ENCODE measurements at places on chromosomes 2 and 18.

DNA sequence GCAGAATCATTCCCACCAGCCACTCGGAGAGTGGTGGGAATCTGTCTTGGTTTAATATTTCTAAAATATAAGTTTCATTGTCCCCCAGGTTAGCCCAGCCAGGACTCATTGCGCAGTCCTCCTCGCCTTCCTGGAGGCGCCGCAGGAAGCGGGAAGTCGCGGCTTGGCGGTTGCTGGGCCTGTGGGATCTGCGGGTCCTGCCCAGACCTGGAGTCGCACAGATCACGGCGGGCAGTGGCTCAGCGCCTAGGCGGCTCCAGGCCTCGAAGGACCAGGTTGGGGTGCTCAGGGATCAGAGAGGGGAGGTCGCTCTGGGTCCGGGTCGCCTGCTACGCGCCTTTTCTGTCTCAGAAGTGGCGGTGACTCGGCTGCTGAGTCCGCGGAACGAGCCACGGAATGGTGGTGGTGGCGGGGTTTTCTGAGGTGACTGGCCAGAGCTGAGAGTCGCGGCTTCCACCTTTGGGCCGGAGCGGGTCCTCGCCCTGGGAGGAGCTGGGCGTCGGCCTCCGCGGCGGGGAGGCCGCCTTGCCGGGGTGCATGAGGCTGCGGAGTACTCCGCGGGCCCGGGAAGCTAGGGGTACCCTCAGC lies 2.6 kb downstream of the HOXD3 start:
- no peak for DNase-seq

DNA sequence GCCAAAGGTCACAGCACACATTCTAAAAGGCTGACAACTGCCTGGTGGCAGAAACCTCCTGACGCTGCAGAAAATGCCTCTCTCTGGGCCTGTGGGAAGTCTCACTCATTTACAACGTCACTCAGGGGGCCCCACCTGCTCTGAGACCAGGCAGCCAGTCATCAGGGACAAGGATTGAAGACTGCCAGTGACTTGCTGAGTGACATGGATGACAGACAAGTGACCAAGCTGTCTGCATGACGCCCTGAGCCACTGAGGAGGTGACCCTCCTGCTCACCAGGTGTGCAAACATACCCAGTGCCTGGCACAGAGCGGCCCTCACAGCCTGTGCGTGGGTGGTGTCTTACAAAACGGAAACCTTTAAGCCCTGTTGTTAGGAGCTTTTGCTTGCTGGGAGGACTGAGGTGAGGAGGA lies 392.4 kb downstream of the TNS1 start:
- no peak for DNase-seq

DNA sequence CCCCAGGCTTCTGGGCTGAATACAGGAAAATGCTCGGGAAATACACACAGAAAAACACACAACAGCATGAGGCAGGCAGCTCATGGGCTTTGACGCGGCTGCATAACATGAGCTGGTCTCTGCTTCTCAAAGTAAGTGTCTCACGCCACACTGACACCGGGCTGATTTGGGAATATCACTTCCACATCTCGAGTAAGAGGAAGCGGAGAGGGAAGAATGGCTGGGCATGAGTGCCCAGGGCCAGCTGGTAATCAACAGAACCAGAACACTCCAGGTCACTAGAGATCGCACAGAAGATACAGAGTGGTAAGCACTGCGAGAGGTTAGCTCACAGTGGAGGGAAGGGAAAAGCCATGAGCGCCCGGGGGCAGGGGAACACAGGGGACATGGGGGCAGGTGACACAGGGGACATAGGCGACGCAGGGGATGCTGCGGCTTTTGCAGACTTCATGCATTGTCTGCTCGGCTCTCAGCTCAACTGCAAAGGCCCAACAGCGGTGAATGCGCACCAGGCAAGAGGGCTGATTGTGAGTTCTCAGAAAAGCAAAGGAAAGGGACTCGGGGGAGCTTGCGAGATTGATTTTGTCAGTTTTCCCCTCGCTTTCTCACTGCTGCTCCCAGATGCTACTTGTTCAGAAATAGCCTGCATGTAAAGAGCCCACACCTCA lies 141.4 kb downstream of the MBP start:
- no peak for DNase-seq

- no peak for DNase-seq
Measured at GRCh38 chr2:38700113-38700785, 34.3 kb downstream of the GALM start.

DNA sequence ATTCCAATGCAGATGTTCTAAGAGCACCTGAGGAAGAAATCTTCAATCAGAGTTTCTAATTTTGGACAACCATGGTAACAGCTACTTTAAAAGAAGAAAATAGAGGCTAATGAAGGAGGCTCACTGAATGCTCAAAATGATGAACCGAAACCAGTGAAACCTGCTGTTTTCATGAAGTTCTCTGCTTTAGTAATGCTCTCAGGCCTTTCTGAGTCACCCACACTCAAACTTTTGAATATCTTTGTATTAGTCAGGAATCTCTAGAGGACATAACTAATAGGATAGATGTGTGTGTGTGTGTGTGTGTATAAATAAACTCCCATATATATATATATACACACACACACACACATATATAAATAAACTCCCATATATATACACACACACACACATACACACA lies 76.9 kb upstream of the RIT2 start:
- no peak for DNase-seq

DNA sequence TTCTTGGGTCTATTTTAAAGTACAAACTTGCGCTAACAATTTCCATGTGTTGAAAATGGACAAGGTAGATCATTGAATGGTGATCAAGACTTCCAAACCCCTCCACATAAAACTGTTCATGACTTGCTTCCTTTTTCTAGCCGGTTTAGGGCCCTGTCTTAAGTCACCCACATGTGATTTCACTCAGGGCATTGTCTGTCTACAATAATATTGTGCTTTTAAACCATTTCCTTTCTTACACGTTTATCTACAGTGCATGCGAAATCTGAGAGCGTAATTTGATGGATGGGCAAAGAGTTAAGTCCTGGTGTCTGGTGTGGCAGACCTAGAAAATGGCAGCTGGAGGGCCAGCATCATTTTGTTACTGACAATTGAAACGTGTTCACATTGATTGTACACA lies 2.0 kb upstream of the ZNF516 start:
- DNase-seq = peak; percentile 34

- DNase-seq = no peak
Measured at GRCh38 chr2:102110596-102111334, 31.8 kb upstream of the IL1R1 start.

DNA sequence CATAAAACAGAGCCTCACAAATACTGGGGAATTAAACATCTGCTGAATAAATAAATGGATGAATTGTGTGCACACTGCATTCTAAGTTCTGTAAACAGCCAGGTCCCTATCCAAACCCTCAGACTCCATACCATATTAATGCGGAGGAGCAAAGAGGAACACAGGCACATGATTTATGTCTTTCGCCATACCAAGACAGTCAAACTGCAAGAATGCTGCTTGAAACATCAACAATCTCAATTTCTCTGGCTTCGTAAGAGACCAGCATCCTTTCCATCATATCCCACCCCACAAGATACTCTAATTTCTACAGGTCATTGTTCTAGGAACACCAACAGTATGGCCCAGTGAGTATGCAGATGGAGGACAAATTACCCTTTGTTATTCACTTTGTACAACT lies 15.0 kb downstream of the KANSL3 start:
- no peak for DNase-seq

GRCh38 chr2:42951263-42951938 lies 159.0 kb upstream of the HAAO start:
- no peak for DNase-seq

DNA sequence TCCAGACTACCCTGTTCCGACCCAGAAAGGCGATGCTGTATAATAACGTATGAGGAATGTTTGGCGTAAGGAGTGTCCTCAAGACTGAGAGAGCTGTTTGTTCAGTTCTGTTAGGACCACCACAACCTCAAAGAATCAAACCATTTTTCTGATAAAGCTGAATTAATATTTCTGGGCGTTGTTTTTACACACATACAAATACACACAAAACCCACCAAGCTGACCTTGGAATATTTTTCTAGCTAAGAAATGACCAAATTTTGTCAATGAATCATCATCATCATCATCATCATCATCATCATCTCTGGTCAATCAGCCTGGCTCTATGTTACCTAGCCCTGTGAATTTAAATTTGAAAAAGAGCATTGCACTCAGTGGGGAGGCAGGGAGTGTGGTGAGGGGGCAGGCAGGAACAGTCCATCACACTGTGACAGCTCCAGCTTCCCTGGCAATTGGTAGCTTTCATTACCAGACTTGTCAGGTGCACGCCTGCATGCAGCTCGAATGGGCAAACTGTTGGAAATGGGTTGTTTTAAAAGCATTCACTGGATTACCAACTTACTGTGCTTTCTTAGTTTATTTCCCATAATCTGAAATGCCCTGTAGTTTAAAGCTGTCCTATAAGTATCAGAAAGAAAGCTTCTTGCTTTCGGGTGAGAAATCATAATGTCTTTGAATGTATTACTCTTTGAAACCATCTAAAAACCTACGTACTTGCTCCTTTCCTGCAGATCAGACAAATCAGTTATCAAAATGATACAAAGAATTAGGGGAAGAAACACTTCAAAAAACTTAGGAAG lies 6.9 kb upstream of the POU3F3 start:
- no peak for DNase-seq

- no peak for DNase-seq
Measured at GRCh38 chr18:26803643-26804042, 61.9 kb downstream of the AQP4 start.

GRCh38 chr2:181300600-181301291 lies 156.4 kb upstream of the ITGA4 start:
- DNase-seq = no peak

DNA sequence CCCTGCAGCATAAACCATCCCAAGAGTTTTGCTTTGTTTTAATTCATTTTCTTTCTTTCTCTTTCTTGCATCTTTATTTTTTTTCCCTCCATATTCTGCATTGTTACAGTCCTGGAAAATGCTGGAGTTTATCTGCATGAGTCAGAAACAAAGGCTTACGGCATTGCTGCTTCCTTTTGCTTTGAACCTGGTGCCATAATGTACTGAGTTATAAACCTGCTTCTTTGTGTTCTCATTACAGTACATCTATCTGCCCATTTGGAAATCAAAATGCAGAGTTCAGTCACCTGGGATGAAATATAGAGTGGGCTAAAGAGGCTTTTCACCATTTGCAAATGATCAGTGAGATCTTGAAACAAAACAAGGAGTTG lies 1009.2 kb upstream of the FANCL start:
- no peak for DNase-seq

DNA sequence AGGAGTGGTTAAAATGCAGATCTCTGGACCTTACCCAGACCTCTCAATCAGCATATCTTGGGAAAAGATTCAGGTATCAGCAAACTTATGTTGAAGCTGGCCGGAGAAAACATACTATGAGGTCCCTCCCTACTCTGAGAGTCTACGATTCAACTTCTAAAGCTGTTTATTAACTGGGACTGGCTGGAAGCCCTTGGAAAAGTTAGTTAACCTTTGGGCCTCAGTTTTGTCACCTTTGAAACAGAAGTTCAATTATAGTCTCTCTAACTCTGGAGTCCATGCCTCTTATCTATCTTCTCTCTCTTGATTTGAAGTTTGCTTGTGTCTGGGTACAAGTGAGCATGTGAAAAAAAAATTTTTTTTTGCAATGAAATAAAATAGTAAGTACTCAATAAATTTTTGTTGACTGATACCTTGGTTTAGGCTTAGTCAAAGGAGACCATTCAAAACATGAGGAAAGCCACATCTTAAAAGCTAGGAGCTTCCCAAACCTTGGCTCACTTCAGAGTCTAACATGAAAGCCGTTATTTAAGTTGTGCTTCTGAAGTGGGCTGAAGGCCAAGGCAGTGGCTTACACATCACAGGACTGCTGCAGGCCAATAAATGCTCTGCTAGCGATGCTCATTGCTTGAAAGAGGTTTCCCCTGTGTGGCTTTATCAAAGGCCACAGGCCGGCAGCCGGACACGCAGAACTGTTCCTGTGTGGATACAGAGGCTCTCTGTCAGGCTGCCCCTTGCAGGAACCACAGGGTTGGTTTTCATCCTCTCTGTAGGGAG lies 110.6 kb upstream of the FAM136A start:
- no peak for DNase-seq

GRCh38 chr2:41460661-41461060 lies 587.2 kb upstream of the PKDCC start:
- no peak for DNase-seq

DNA sequence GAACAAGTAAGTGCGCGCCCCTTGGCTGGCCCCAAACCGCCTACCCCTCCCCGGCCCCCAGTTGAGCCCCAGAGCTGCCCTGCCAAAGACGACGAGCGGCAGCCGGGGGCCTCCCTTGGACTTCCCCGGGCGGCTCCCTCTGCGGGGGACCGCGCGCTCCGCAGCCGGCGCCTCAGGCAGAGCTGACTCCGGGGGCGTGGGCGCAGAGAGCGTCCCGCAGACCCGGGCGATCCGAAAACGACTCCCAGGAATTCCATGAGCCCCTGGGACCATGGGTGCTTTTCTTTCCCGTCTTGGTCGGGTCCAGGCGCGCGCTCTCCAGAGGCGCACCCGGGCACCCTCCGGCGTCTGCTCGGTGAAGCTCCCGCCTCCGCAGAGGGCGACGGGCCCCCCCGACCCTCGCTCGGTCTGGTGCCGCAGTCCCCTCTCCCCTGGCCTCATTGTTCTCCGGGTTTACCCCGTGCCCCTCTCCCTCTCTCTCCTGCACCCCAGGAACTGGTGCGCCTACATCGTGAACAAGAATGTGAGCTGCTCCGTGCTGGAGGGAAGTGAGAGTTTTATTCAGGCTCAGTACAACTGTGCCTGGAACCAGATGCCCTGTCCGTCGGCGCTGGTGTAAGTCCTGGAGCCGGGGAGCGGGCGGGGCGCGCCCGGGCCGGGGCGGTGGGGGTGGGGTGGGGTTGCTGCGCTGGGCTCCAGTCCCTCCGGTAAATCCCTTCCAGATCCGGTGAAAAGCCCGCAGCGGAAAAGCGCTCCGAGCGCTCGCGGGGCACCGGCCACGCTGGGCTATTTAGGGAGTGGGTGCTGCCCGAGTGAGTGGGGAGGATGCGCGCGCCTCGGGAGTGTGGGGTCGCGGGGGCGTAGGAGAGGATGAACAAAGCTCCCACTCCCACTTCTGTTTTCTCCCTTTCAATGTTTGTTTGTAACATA lies 776 bp downstream of the EMILIN2 start:
- DNase-seq = no peak

DNA sequence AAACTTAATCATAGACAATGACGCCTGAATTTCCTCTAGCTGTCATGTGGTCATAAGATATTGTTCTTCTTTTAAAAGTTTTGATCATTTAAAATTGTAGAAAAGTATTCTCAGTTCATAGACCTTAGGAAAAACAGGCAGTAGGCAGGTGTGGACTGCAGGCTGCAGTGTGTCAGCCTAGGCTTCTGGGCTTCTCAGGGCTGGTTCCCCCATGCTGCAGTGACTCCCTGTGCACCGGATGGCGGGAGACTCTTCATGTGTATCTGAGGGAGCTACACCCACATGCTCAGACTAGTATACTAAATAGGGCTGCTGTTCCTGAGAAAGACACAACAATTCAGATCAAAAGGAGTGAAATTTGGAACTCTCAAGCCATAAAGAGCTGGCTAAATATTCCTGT lies 72.4 kb downstream of the PXDN start:
- DNase-seq = no peak

DNA sequence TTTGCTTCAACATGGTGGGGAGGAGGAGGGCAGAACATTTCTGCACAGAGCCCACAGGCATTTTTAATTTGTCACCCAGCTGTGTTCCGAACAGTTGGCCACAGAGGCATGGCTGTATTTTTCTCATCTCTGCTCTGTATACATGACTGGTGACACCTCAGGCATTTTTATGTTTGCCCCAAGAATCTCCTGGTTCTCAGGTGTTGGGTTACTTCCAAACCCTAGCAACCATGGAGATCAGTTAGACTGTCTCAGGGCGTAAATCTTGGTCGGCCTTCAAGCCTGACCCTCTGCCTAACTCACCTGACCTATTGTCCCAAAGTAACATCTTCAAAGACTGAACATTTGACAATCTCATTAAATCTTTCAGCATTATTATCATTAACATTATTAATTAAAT lies 100.0 kb downstream of the ABCA12 start:
- DNase-seq = no peak

All from NCI-H1930 (cell line).